ENCODE measurements at places on chromosomes 6 and 20.

- DNase-seq: no peak
Measured at GRCh38 chr6:144119376-144119775, 24.0 kb upstream of the SF3B5 start.

DNA sequence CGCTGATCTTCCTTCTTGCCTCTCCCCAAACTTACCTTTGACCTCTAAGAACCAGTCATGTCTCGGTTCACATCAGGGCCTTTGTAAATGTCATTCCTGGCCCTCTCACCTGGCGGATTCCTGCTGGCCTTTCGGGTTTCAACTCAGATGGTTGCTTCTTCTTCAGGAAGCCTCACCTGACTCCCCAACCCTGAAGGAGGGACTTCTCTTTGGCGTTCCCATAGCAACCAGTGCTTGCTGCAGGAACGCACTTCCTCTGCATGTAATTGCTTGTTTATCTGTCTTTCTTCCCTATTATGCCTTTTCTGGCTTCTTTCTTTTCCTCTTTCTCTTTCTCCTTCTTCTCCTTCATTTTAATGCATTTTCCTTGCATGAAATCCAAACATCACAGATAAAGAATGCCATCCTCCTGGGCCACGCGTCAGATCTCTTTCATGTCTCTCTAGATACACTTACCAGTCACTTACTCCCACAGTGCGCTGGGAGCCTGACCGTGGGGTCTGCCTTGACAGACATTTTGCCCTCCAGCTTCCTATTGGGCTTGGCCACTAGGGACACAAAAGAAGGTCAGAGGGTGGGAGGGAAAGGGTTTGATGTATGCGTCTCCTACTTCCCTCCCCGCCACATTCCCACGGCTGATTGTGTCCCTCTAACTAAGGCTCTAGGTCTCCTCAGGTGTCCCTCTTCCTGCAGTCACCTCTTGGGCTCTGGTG lies 295.7 kb upstream of the TSHZ2 start:
- no peak for DNase-seq

DNA sequence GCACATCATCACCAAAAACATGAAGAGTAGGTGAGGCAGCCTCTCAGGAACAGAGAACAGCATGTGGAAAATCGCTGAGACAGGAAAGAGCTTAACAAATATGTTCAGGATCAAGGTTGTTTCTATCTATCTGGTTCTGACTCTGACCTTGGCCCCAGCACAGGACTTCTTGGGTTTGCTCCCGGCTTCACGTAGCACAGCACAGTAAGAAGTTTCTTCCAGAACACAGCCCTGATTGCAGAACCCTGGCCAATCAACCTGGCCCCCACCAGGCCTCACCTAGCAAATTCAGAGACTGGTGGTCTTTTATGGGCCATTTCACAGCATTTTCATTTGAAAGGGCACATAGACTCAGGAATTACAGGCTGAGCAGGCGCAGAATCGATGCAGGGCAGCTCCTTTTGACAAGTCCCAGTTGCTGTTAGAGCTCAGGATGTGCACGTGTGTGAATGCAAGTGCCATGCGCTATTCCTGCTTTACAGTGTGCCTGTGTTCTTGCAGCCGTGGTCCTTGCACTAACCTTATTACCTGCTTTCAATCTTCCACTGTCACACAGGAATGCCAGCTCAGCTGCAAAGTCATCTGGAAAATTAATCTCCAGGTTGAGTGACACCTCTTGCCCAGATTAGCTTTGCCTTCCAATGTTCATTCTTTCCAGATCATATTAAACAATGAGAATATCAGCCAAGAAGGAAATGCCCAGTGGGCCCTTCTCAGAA lies 100.5 kb upstream of the SLC2A12 start:
- no peak for DNase-seq

DNA sequence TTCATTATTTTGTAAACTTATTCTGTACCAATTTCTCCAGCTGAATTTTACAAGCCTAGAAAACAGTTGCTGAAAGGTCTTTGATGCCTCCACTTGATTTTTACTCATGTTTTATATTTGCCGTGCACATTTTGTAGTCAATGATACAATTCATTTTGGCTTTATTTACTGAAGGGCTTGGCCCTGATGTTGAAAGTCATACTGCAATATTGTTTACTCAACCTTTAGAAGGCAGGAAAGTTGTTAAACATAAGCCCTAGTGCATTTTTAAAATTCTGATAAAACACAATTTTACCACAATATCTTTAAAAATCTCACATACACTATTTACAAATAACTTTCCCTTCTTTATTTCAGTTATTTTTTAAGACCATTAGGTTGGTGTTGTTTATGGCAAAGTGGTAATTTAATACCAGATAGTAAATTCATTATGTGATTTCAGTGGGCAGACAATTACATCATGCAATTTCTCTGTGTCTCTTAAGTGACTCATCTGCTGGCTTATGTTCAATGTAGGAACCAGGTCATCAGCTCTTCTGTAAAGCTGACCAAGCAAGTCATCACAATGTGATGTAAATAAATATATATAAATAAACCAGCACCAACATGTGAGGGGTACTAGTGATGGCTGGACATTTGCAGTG lies 121.1 kb upstream of the SLC35B3 start:
- DNase-seq: no peak

GRCh38 chr20:16434062-16434664 lies 139.1 kb downstream of the KIF16B start:
- DNase-seq: peak; percentile 38

- DNase-seq: no peak
Measured at GRCh38 chr6:9535106-9535505, 879.8 kb downstream of the TFAP2A start.

DNA sequence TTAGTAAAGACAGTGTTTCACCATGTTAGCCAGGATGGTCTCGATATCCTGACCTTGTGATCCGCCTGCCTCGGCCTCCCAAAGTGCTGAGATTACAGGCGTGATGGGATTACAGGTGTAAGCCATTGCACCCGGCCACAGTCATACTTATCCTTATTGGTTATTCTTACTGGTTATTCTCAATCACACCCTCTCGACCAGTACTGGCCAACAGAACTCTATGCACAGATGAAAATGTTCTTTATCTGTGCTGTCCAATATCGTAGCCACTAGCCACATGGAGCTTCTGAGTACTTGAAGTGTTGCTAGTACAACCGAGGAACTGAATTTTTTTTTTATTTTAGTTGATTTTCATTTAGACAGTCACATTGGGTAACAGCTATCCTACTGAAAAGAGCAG lies 63.5 kb downstream of the CNKSR3 start:
- no peak for DNase-seq

DNA sequence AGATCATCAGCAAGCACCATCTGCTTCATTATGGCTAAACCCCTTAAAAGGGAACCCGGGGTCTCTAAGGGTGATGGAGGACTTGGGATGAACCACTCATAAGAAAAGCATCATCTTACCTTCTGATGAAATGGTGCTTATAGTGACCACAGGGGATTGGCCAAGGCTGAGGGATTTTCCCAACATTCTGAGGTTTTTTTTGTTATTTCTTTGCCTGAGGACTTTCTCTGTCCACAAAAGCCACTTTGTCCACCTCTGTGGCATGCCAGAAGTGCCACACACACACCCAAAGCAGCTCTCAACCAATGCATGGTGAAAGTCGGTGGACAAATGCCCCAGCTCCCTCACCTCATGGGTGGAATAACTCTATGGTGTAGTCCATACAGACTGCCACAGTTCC lies 79.3 kb upstream of the TOP1 start:
- no peak for DNase-seq

- no peak for DNase-seq
Measured at GRCh38 chr6:92538275-92538674, 881.1 kb downstream of the EPHA7 start.

GRCh38 chr6:96991618-96992342 lies 67.3 kb downstream of the KLHL32 start:
- DNase-seq: no peak

GRCh38 chr20:64051561-64052325 lies 2.3 kb upstream of the SOX18 start:
- DNase-seq: no peak

DNA sequence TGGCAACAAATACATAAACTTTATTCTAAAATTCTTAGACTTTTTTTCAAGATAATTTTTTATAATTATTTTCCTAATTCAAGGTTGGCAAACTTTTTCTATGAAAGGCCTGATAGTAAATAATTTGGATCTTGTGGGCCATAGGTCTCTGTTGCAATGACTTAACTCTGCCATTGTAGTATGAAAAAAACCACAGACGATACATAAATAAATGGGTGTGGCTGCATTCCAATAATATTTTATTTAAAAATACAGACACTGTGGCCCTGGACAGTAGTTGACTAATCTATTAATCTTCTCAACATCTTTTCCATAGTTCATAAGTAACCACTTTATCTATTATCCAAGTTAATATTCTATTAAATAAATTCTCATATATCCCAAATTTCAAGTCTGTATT lies 281.1 kb downstream of the SYNE1 start:
- DNase-seq: no peak

DNA sequence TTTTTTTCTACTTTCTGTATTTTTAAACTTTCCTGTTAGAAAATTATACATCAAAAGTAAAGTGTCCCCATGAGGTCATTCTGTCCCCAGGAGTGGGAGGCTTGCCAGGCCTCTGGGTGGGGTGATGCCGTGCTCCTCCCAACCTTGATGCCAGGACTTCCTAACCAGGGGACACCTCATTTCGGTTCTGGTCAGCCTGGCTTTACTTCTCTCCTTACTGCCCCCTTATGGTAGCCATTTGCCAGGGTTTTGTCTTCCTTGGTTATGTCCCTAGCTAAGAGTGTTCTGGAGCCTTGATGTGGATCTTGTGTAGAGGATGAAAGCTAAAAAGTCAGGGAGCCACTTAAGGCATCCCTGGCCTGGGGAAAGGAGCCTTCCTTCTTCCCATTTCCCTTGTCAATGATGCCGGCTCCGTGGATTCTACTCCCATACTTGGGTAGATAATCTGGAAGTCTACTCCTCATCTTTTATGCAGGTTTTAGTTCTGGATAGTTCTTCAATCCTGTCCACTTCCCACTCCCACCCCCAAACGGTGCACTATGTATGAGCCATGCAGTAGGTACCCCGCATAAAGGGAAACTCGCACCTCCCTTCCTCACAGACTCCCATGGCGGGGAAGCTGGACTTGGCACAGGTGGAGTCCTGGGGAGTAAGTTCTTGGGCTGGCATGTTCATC lies 164.1 kb upstream of the SALL4 start:
- DNase-seq: peak; percentile 6

DNA sequence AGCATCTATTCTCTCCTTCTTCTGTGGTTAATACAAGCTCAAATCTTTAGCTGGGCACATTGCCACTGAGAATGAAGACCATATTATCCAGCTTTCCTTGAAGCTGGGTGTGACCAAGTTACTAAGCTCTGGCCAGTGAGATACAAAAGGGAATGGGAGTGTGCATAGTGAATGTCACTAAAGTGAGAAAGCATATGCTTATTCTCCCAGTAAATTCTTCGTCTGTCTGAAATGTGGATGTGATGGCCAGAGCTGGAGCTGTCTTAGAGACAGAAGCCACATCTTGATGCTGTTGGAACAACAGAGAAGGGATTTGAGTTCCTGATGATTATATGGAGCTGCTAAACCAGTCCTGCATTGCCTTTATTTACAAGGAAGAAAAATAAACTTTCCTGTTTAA lies 60.1 kb downstream of the SESN1 start:
- DNase-seq: no peak

- DNase-seq: no peak
Measured at GRCh38 chr20:47396762-47397476, 40.4 kb upstream of the ZMYND8 start.

GRCh38 chr20:32526125-32526524 lies 59.0 kb downstream of the NOL4L start:
- DNase-seq: no peak

DNA sequence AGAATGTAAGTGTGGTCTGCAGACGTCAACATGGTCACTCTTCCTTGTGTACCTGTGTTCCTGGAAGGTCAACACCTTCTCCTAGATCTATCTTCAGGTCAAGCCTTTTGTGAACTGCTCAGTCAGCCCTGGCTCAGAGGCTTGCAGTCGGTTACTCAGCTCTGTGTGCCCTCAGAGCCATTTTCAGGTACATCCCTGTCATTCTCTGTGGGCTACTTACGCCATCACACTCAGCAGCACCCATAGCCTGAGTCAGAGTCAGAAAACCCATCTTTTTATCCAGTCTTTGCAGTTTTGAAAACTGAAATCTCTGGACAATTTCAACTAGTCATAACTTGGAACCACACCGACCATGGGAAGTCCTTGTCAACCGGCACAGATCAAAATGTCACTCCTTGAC lies 35.3 kb downstream of the TGM3 start:
- no peak for DNase-seq

- DNase-seq: no peak
Measured at GRCh38 chr20:39021748-39022147, 59.6 kb downstream of the DHX35 start.

DNA sequence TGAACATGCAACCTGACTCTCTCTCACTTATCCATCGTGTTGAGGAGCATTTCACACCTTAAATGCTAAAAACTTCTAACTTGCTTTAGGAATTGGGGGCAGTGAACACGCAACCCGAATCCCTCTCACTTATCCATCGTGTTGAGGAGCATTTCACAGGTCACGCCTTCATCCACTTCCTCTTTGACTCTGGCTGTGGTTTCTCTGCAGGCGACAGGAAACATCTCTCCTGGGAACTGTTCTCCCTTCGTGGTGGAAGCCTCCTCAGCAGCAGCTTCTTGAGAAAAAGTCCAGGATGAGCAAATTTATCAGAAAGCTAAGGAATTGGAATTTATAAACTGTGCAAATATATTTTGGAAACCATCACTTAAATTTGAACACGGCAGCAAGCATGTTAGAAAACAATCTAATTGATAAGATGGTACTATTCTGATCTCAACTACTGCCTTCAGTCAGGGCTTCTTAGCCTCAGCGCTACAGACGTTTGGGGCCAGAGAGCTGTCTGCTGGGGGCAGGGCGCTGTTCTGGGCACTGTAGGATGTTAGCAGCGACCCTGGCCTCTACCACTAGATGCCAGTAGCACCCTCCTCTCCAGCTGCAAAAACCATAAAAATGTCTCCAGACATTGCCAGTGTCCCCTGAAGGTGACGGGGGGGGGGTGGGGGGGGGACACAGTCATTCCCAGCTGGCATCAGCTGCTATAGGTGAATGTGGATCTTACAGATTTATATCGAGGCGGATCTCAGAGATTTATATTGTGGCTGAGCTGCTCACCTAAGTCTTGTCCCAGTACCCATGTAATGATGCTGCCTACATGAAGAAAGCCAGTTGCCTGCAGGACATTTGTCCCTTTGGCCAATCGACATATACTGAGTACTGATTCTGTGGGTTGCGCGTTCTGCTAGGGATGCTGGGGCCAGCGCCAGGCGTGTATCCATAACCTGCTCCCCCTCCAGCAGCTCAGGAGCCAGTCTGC lies 26.2 kb downstream of the CTCFL start:
- DNase-seq: peak; percentile 49

DNA sequence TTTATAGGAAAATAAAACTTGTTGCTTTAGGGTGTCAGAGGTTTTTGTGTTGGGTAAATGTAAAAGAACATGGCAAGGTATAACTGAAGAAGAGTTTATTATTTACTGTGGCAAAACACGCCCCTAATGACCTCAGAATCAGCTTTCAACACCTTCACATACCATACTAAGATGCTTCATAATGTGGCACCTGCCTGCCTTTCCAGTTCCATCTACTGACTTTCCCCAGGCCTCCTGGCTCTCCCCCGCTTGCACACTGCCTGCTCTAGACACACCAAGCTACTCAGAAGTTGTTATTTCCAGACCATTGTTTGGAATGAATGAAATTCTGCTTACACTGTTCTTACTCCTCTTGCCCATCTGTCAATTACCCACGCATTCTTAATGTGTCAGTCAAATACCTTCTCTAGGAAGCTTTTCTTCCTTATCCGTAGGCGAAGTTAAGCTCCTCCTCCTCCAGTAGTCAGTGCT lies 1.8 kb downstream of the TIAM2 start:
- no peak for DNase-seq

GRCh38 chr6:19921786-19922185 lies 84.6 kb downstream of the ID4 start:
- DNase-seq: no peak

GRCh38 chr6:21501815-21502214 lies 91.7 kb upstream of the SOX4 start:
- no peak for DNase-seq
